ENCODE measurements at places on chromosomes 1 and 21.

- DNase-seq: no peak
These were observed 42.3 kb upstream of the CCDC190 start for GRCh38 chr1:162903246-162903645.

- peak; percentile 40 for DNase-seq
These were observed 6.3 kb upstream of the TMEM39B start for GRCh38 chr1:32066489-32066873.

DNA sequence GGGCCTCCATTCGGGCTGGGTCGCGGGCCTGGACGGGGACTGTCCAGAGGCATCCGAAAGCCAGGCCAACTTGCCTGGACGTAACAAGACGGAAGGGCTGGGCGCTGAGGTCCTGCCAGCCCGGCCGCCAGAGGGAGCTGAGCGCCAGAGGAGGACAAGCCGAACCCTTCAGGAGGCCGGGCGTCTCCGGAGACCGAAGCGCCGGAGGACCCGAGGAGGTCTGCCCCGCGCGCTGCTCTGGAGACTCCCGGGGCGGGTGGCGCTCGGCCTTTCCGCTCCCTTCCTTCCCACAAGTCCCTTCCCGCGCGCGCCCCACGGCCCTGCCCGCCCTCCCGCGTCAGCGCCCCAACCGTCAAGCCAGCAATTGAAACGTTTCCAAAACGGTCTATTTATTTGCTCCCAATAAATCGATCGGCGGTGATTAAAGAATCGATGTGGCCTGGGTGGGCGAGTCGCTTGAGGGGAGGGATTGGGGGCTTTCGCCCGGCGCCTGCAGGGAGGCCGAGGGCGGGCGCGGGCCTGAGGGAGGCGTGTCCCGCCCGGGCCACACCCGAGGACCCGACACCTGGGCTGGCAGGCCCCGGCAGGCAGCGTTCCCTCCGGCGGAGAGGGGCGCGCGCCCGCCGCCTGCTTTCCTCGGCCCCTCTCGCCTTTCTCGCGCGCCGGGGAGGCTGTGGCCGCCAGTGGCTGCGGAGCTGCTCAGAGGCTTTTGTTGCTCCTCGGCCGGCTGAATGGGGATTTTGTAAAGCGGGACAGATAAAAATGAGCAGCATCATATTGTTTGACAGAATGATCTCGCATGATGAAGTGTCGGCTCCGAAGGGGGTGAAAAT is 5.2 kb upstream of the FOXD3 start:
- peak; percentile 83 for DNase-seq

GRCh38 chr1:118137900-118138299 is 47.1 kb downstream of the SPAG17 start:
- DNase-seq: no peak

DNA sequence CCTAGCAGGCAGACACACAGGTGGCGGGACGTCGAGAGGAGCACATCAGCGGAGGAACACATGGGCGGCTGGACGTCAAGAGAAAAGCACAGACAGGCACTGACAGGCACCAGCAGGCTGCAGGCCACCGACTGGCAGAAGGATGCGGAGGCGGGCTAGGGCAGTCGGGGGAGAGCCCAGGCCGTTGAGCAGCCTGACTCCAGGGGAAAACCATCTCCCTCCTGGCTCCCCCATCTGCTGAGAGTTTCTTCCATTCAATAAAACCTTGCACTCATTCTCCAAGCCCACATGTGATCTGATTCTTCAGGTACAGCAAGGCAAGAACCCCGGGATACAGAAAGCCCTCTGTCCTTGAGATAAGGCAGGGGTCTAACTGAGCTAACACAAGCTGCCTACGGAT is 25.5 kb downstream of the B3GALT5 start:
- no peak for DNase-seq

DNA sequence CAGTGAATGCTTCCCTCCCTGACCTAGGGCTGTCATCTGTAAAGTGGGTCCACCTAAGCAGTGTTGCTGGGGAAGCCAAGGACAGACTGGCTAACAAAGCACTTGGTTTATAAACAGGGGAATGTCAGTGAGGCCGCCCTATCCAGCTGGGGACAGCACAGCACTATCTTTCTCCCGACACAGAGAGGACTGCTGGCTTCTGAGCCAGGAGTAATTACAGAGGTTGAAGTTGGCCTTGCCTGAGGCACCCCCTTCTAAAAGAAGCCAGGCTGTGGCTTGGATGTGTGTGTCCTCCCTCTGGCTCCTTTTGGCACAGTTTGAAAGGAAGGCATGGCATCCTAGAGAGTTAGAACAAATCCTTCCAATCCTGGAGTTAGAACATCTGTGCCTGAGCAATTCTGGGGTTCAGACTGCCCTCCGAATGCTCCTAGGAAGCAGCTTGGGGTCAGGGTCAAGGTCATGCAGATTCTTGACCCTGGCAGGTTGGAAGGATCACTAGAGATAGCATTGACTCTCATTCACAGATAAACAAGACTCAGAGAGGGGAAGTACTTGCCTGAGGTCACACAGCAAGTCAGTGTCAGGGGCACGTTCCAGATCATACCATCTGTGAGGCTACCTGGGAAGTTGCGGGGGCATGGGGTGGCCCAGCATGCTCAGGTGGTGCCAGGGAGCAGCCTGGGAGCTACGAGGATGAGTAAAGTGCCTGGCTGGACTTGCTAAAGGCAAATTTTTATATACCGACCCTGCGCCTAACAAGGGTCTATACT is 1.3 kb upstream of the LDLRAP1 start:
- no peak for DNase-seq

- DNase-seq: no peak
These were observed 16.3 kb downstream of the CHIT1 start for GRCh38 chr1:203213126-203213525.

DNA sequence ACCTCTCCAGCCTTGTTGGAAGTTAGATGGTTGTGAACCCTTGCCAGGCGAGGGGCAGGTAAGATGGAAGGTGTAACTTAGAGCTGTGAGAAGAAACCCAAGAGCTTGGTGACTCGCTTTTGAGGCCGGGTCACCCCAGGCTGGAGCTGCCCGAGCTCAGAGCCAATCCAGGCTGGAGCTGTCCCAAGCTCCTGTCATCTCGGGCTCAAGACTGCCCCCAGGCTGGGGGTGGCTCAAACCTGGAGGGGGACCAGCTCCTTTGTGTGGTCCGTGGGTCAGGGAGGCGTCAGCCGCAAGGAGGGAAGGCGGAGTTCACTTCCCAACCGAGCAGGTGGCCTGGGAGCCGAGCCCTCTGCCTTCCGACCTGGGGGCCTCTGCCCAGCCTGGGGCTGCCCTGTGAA is 2.0 kb downstream of the HUNK start:
- no peak for DNase-seq

DNA sequence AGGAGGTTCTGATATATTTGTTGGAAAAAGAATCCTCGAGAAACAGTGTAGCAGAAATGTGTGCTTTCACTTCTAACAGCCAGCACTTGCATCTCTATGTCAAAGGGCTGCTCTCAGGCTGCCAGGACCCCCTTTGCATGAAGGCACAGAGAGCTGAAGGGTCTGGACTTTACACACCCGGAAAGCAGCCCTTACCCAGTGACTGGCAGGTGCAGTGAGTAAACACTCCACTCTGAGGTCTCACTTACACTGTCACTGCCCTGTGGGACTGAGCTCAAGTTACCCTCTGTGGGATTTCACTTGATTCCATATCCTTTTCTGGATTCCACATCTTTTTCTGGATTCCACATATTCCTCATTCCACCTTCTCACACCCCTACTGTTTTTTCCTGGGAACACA is 40.8 kb upstream of the PPP2R5A start:
- DNase-seq: no peak

GRCh38 chr1:234476172-234476571 is 2.8 kb downstream of the TARBP1 start:
- no peak for DNase-seq

- DNase-seq: no peak
These were observed 31.9 kb downstream of the SPTA1 start for GRCh38 chr1:158654571-158654970.
